Motor neuron (in vitro differentiated cells): ENCODE measurements at places on chromosomes 5 and 9. TPM values are rescaled to one million over a fixed set of nuclear protein-coding genes. Genes with fewer than 3 reads are reported as not detected.
A peak's percentile ranks its signal among the peaks of the same experiment; 100 is the strongest.

GRIN1 gene
- 0.20 and 0.75 TPM in 2 replicates for total RNA-seq

GLRX gene
- 15.3 and 18.2 TPM in 2 replicates for total RNA-seq

PCDHGA7 gene
- 0.51 and 0.54 TPM in 2 replicates for total RNA-seq

PCDHGB7 gene
- total RNA-seq, result 8.3 and 9.4 TPM in 2 replicates

PCDHGA4 gene
- total RNA-seq, result 1.7 and 1.9 TPM in 2 replicates

TMEM215 gene
- 0.26 and 0.42 TPM in 2 replicates for total RNA-seq

GRM6 gene
- 0.11 and 0.19 TPM in 2 replicates for total RNA-seq

GKAP1 gene
- total RNA-seq, result 17.1 and 18.5 TPM in 2 replicates

CNTNAP3B gene
- 16.1 and 20.4 TPM in 2 replicates for total RNA-seq

EDIL3 gene
- total RNA-seq, result 20.8 and 22.9 TPM in 2 replicates

- ATAC-seq, result no peak
Measured at GRCh38 chr5:126410623-126411022, 12.6 kb upstream of the GRAMD2B start.

GRCh38 chr5:168366116-168366515 lies 74.7 kb downstream of the WWC1 start:
- ATAC-seq, result peak; percentile 90

- ATAC-seq, result no peak
Measured at GRCh38 chr9:107260437-107261081, 22.5 kb upstream of the RAD23B start.

DNA sequence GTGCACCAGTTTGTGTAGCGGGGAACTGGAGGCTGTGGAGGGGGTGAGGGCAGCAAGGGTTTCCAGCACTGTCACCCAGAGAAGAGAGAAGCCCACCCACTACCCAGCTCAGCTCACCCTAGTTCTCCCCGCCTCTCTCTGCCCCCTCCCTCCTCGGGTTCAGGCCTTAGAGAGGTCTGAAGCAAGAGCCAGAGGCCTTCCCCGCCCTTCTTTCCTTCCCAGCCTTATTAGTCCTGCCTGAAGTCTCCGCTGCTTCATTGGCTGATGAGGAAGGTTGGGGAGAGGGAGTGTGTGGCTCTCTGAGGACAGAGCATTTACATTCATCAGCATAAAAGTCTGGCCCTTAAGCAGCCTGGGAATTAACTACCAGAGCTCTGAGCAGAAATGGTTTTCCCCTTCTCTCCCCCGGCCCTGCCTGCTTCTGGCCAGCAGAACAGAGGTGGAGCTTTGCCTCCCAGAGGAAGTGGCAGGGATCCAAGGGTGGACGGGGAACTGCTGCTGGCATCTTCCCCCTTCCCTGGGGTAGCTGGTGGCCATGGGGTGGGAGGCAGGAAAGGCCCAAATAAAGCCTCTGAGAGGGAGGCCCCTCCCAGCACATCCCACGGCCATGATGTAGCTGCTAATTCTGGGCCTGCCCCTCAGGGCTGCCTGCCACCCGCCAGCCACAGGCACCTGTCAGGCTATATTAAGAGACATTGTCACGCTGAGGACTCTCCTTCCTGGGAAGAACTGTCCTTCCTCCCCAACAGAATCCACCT lies 4.1 kb downstream of the DNAJB5 start:
- ATAC-seq, result peak; percentile 54

DNA sequence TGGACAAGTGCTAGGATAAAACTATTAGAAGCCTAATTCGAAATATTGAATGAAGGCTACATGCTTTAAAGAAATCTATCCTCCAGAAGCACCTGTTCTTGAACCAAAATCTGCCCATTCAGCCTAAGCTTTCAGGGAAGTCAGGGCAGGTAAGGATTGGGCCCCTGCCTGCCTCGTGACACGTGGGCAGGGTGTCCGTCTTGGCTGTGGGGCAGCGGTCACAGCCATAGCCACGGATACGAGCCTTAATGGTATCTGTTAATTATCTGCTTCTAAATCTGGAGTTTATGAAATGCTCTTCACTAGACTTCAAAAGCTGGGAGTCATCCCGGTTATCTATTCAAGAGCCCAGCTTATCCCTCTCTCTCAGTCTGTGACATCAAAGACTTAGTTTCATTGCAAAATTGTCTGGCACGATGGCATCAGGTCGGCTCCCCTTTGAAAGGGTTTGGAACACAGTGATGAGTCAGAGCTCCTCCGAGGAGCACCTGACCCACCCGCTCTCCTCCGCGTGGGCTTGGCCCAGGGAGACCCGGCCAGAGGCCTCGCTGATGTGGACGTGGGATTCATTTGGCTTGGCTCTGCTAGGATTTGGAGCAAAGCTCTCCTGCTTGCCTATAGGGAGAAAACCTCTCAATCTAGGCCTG lies 135.9 kb downstream of the MACROH2A1 start:
- peak; percentile 49 for ATAC-seq

DNA sequence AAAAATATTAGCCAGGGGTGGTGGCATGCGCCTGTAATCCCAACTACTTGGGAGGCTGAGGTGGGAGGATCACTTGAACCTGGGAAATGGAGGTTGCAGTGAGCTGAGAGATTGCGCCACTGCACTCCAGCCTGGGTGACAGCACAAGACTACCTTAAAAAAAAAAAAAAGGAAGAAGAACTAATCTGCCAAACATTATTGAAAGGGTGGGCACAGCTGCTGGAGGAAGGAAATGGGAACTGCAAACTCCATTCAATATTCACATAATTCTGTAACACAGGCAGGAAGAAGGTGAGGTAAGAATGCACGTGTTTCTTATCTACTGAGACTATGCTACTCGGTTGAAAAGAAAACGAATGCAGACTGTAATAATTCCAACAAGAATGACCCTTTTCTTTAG lies 121.1 kb upstream of the GNA14 start:
- no peak for ATAC-seq

DNA sequence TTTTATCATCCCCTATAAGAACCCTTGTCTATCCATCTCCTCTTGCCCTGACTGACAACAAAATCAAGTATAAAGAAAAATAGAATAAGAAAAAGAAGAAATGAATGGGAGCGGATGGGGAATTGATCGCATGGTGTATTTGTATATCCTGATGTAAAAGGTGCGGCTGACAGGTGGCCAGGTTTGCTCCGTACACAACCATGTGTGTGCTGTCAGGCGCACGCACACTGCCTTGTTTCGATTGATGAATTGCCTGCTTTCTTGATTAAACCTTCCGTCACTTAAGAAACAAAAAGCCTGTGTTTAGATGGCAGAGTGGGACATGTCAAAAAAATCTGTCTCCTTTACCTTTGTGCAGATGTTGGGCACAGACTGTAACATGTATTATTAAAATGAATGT lies 102.6 kb downstream of the MVB12B start:
- ATAC-seq, result no peak

- no peak for ATAC-seq
Measured at GRCh38 chr5:40052808-40053207, 626.9 kb upstream of the PTGER4 start.

GRCh38 chr9:136681029-136681428 lies 6.2 kb downstream of the AGPAT2 start:
- no peak for ATAC-seq

DNA sequence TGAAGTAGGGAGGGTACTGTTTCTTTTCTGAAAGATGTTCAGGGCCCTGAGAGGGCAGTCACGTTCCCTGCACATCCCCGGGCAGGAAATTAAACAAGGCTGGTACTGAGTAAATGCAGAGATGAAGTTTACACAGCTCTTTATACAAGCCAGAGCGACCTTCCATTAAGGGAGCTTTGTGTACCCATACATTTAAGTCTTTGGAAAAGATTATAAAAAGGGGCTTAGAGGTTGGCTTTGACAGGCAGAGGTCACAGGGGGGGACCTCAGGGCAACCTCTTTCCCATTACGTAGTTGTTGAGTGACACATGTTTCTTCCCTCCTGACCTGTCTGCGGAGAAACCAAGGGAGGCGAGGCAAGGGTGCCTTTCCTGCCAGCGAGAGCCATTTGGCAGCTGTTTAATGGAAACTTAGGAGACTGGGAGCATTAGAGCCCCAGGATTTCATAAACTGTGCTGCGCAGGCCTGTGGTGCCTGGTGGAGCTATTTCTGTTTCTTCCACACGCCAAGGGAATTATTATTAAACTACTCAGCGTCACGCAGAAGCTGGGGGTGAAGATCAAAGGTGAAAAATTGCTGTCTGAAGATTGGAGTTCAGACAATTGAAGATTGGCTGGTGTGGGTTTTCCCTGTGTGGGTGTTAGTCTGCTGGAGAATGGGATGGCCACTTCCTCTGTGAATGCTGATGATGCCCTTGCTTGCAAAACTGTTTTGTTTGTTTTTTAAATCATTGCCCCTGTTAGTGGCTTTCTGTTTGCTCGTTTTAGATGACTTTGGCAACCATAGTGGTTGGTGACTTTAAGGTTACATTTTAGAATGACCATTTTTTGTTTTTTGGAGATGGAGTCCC lies 3.2 kb upstream of the SMIM32 start:
- ATAC-seq, result no peak

DNA sequence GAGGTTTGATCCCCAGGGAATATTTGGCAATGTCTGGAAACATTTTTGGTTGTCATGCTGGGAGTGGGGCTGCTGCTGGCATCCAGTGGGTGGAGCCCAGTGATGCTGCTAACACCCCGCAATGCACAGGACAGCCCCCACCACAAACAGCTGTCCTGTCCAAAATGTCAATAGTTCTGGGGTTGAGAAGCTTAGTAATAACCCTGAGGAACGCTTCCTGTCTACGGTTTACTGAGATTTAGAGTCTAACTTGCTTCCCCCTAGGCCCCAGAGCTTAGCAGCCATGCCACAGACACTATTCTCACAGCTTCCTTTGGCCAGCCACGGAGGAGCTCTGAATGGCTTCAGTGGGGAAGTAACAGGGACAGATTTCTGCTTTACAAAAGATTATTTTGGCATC lies 66.5 kb downstream of the MSX2 start:
- no peak for ATAC-seq

GRCh38 chr5:38420691-38421390 lies 135.6 kb downstream of the LIFR start:
- ATAC-seq, result peak; percentile 92

- ATAC-seq, result no peak
Measured at GRCh38 chr5:101143526-101143925, 240.4 kb upstream of the ST8SIA4 start.

DNA sequence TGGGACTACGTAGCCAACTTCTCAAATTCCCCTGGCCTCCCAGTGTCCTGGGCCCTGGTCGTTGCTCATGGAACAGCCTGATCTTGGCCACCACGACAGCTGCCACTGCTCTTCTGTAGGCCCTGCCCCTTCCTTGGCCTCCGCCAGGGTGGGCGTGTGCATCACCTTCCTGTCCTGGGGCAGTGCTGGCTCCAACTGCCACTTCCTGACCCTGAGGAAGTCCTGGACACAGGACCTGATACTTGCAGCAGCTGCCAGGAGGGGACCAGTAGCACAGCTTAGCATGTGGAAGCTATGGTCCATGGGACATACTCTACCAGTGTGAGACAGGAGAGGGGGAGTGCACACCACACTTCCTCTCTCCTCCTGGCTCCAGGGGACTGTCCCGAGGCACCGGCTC lies 145.2 kb downstream of the TENT4A start:
- no peak for ATAC-seq

DNA sequence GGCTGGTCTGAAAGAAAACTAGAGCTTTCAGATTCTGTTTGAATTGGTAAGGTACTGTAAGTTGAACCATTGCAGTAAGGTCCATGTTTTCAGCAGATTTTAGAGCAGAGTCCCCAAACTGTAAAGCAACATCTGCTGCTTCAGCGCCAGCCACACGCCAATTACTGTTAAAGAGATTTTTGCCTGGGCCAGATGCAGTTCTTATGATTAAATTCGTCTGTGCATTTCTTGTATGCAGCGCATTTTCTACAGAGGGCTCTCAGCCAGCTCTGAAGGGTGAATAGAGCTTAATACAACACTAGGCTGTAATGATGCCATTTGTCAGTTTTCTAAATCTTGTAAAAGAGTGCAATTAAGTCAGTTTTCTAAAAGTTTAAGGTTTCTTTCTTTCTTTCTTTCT lies 246.3 kb downstream of the COX7C start:
- no peak for ATAC-seq

GRCh38 chr5:147075187-147075586 lies 159.6 kb upstream of the STK32A start:
- ATAC-seq, result peak; percentile 52

GRCh38 chr5:61619777-61620518 lies 287.9 kb downstream of the ZSWIM6 start:
- ATAC-seq, result no peak

DNA sequence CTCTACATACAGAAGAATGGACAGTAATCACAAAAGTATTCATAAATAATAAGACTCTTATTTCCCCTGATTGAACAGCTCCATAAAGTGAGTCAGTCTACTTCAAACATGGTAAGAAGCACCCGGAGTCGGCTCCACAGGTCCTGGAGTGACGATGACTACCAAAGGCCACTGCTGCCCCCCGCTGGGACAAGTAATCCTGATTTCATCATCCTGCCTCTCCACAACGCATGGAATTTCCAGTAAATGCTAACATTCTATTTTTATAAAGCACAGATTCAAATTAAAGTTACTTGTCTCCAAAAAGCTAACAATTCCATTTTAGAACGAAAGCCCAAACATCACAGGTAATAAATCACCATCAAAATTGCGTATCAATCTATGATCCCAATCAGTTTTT lies 16.2 kb downstream of the ATPSCKMT start:
- ATAC-seq, result peak; percentile 78

- peak; percentile 34 for ATAC-seq
Measured at GRCh38 chr9:136858844-136859757, 7.0 kb downstream of the MAMDC4 start.

DNA sequence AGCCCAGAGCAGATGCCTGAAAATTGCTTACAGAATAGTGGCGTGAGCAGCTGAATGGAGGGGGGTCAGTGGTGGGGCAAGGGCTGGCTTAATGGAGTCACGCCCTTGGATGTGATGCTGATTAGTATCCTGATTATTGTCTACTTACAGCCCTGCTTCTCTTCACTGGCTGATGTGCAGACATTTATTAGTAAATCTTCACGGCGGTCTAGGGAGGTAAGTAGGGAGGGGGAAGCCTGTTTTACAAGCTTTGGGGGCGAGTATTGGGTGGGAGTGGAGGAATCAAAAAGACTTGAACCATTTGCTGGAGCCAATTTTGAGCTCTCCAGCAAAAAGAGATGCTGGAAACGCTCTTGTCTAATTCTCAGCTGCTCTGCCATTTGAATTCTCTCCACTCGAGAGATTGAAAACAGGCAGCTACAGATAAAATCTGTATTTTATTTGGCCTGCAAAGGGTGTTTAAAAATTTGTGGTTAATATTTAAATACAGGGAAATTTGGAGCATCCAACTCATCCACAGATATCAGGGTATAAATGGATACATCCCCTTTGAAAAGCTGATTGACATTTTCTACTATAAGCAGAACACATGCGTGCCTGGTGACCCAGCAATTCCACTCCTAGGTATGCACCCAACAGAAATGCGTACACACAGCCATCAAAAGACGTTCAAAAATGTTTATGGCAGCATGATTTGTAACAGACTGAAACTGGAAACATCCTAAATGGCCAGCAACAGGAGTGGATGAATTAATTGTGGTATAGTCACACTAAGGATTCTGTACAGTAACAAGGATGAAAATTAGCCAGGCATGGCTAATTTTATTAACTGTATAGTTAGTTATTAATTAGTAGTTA lies 19.5 kb upstream of the ALDH1B1 start:
- ATAC-seq, result peak; percentile 37

DNA sequence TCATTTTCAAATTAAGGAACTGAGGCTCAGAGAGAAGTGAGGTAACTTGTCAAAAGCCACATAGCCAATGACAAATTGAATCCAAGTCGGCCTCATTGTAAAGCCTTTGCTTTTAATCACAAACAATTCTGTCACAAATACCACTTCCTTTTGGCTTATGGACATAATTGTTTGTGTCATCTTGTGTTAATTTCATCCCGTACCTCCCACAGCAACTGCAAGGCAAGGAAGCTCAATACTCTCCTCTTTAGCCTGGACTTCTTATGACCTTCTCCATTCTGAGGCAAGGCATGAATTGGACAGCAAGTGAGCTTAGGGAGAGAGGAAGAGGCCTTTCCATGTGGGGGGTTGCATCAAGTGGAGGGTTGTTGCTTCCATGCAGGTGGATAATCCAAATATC lies 62.2 kb upstream of the SLC2A8 start:
- no peak for ATAC-seq
